ENCODE measurements at places on chromosomes 3 and 15. TPM values are rescaled to one million over a fixed set of nuclear protein-coding genes. Genes with fewer than 3 reads are reported as not detected.
A peak's percentile ranks its signal among the peaks of the same experiment; 100 is the strongest.

Gene C3orf62
- 2.3 TPM for total RNA-seq

Gene DAG1
- 61.2 TPM for total RNA-seq

Gene GATM
- total RNA-seq = 0.32 TPM

Gene ZNF385D
- total RNA-seq = 0.64 TPM

Gene HTR3E
- not detected for total RNA-seq

Gene FOXB1
- not detected for total RNA-seq

- DNase-seq = no peak
These were observed 85.4 kb downstream of the RBPMS2 start for GRCh38 chr15:64690008-64690407.

GRCh38 chr3:48507256-48508061 lies 3.5 kb upstream of the SHISA5 start:
- peak; percentile 65 for DNase-seq

- no peak for DNase-seq
These were observed 42.9 kb downstream of the ISG20 start for GRCh38 chr15:88681610-88682221.

DNA sequence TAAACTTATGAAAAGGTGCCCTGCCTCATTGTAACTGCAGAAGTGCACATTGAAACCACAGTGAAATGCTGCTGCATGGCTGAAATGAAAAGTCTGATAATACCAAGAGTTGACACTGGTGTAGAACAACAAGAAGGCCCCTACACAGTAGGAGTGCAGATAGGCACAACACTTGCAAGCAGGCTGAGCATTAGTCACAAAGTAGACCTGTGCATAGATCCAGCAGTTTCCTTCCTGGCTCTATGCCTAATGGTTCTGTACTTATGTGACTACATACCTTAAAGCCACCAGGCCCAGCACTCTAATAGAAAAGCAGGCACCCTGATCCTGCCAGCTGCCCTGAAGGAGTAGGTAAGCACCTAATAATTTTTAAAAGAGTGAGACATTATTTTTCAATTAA lies 41.8 kb downstream of the PRR23E start:
- no peak for DNase-seq

GRCh38 chr15:82103468-82103867 lies 57.6 kb upstream of the MEX3B start:
- DNase-seq = no peak

DNA sequence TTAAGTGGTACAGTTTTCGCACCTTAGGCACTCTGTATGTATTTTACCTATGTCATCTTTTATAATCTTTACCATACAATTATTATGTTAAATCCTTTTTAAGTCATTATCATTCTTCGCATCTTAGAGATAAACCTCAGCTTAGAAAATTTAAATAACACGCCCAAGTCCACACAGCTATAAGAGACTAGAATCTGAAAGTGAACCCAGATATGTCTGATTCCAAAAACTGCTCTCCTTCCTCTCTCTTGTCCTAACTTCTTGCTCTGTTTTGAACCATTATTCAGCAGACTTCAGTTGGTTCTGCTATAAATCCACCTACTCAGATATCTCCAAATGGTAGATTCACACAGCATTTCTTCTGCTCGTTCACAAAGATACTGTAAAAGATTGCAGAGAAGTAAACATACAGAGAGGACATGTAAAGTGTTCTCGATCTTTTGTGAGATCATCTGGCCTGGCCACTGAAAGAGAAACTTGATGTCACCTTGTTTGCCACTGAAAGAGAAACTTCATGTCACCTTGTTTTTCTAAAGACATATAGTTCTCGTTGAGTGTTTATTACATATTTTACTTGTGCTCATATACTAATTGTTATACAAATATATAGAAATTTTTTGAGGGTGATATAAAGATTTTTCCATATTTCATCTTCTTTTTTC lies 533.2 kb downstream of the GRM7 start:
- no peak for DNase-seq

DNA sequence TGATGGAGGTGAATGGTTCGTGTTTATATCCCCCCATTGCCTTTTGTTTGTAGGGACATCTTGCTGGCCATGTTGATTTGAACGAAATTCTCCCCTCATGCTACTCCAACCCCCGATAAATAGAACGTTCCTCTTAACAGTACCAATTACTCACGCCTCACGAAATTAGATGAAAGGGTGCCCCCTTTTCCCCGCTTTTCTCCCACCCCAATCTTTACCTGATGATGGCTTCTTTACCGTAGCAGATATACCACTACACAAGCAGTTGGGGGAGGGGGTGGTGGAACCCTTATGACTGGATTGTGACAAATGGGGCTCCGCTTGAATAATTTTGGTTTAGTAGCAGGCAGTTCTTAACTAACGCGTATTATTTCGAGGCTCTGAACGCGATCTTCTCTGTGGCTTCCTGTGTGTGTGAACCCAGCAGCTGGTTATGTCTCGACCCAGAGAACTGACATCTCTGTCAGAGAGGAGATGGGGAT lies 1.1 kb downstream of the PIAS1 start:
- DNase-seq = peak; percentile 45

DNA sequence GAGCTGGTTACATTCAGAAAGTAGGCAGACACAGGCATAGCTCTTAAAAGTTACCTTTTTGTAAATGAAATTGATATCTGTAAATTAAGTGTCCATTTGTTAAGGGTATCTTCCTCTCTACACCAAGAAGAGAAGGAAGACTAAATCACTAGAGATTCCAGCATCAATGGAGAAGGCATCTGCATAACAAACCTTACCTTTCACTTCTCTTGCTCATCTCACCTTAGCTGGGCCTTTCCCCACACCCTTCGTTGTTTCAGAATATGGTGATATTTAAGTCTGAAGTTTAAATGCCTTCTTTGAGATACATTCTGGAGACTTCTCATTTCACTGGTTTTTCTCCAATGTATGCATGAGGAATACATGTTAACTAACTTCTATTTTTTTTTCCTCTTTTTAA lies 54.5 kb upstream of the TGFBR2 start:
- DNase-seq = no peak

DNA sequence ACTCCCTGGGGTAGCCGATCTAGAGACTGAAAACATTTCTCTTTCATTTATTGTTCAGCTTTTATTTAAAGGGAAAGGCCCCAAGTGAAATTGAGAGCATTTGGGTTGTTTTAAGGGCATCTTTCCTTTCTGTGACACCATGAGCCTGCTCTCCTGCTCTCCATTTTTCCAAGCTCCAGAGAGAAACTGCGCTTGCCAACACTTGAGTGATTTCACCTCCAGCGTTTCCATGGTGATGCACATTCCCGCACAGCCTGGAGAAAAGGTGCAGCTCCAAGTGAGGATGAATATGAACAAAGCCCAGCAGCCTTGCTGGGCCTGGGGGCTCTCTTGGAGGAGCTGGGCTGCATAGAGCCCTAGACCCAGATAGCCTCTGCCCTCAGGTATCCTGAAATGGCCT lies 159.2 kb upstream of the PPP2R3A start:
- DNase-seq = no peak

GRCh38 chr3:66863205-66864111 lies 134.6 kb upstream of the KBTBD8 start:
- DNase-seq = no peak

DNA sequence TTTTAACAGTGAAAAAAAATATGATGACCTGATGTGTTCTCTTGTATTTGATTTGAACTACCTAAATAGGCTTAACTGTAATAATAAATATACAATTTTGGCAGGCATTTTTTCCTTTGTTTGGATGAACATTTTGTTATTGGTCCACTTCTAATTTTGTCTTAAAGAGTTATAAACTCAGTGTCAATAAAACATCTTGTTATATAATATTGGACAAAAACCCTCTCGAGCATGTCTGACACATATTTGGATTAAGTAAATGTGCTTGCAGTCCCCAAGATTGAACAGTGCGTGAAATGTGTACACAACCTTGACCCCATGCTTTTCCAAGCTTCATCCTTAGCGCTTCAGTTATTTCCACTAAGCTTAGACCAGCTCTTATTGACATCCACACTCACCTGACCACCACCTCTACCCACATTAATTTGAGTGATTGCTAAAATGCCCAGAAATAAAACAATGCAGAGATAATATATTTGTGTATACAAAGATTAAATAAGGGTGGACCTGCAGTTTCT lies 131.7 kb upstream of the ZBED2 start:
- no peak for DNase-seq

- no peak for DNase-seq
These were observed 28.6 kb downstream of the NEK10 start for GRCh38 chr3:27340534-27340933.

GRCh38 chr3:129961141-129961541 lies 13.4 kb upstream of the TRH start:
- DNase-seq = peak; percentile 25

GRCh38 chr3:52240059-52240885 lies 1.3 kb upstream of the TWF2 start:
- DNase-seq = peak; percentile 99

- no peak for DNase-seq
These were observed 6.0 kb downstream of the UBL7 start for GRCh38 chr15:74454764-74455500.

GRCh38 chr3:131036986-131037385 lies 10.3 kb downstream of the NEK11 start:
- no peak for DNase-seq

GRCh38 chr15:47678040-47678439 lies 39.3 kb upstream of the SEMA6D start:
- no peak for DNase-seq

Measured in fibroblast of villous mesenchyme (primary cell).